ENCODE measurements at places on chromosomes 16 and 17. TPM values are rescaled to one million over a fixed set of nuclear protein-coding genes. Genes with fewer than 3 reads are reported as not detected.

ADAD2 gene
- total RNA-seq = not detected

CCDC154 gene
- total RNA-seq = not detected

PCTP gene
- 20.5 TPM for total RNA-seq

TMC6 gene
- total RNA-seq = 0.53 TPM

AFMID gene
- total RNA-seq = 28.7 TPM

ODAD4 gene
- total RNA-seq = 0.71 TPM

SGCA gene
- total RNA-seq = not detected

SPATA32 gene
- total RNA-seq = not detected

ZNF778 gene
- 5.8 TPM for total RNA-seq

PDIA2 gene
- not detected for total RNA-seq

CWC25 gene
- total RNA-seq = 9.9 TPM

TPPP3 gene
- 3.2 TPM for total RNA-seq

ASGR1 gene
- 3.5 TPM for total RNA-seq

PYY gene
- not detected for total RNA-seq

MPV17L gene
- not detected for total RNA-seq

CRHR1 gene
- not detected for total RNA-seq

HSD3B7 gene
- 24.5 TPM for total RNA-seq

All from myometrial cell (primary cell).